MCF 10A (cell line): ENCODE measurements at places on chromosomes 3 and 15. TPM values are rescaled to one million over a fixed set of nuclear protein-coding genes. Genes with fewer than 3 reads are reported as not detected.

TXNRD3 gene
- total RNA-seq, result 10.0 and 12.9 TPM in 2 replicates

DNA sequence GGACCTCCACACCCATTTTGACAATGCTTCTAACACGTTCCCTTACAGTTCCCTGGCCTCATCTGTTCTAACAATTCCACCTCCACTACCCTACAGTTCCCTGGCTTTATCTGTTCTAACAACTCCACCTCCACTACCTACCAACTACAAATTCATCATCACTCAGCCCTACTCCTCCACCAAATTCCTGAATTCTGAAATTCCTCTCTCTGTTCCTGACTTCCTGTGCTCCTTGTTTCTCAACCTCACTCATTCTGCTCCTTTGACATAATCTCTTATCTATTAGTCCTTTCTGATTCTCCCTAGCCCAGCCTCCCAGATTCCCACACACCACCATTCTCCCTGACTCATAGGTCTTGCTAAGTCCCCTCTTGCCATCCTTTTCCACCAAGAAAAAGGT is 22.5 kb downstream of the UPK1B start:
- no peak overlapping the region for H3K27ac ChIP-seq
- no peaks in the 10 kb centered on the region for H3K36me3 ChIP-seq
- H3K4me3 ChIP-seq, result no peak overlapping the region
- no peak for DNase-seq

FGF12 gene
- total RNA-seq, result 0.09 TPM in 1 of 2 replicates, not detected in the other

DNA sequence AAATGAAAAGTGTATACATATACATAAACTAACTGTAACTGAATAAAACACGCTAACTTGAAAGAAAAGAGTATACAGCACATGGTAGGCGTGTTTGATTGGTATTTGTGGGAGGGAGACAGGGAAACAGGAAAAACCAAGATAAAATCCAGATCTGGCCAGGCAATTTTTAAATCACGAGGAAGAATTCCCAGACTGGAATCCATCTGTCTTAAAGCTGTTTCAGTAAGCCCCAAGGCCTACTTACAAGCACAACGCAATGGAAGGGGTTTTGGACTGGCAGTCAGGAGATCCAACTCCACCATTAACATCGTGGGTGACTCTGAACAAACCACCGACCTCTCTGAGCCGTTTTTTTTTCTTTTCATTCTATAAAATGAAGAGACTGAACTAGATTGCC is 195.8 kb downstream of the OSBPL10 start:
- H3K4me3 ChIP-seq, result no peak overlapping the region
- H3K4me1 ChIP-seq, result peaks cover 23% of the 10 kb centered on the region

GRCh38 chr3:194541483-194541882 is 54.7 kb upstream of the ATP13A3 start:
- no peaks in the 10 kb centered on the region for H3K36me3 ChIP-seq
- H3K27ac ChIP-seq, result no peak overlapping the region
- no peaks in the 10 kb centered on the region for H3K27me3 ChIP-seq
- peaks cover 11% of the 10 kb centered on the region for H3K4me1 ChIP-seq

DNA sequence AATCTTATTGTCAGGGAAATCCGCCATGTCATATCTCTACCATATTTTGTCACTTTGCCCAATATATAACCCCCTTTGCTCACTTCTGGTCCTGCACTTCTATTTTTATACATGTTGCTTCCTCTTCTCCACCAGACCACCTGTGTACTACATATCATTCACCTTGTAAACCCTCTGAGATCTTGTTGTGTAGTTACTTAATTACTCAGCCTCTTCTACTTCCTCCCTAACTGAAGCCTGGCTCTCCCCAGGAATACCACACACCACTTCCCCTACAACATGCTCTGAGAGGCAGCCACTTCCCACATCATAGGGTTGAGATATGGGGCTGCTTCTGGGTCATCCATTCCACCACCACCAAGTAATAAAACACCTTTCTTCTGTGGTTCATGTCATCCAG is 10.0 kb downstream of the HEXA start:
- no peak overlapping the region for H3K4me3 ChIP-seq
- peaks cover 5% of the 10 kb centered on the region for H3K4me1 ChIP-seq
- H3K27ac ChIP-seq, result peak overlapping the region; percentile 43
- no peaks in the 10 kb centered on the region for H3K27me3 ChIP-seq
- DNase-seq, result no peak

GOLGA6L7 gene
- not detected in 2 replicates for total RNA-seq

- no peak overlapping the region for H3K4me3 ChIP-seq
- DNase-seq, result no peak
- H3K27me3 ChIP-seq, result no peaks in the 10 kb centered on the region
- H3K27ac ChIP-seq, result no peak overlapping the region
- H3K4me1 ChIP-seq, result no peaks in the 10 kb centered on the region
Observed at GRCh38 chr3:28212681-28213080, 28.7 kb upstream of the CMC1 start.

- H3K4me3 ChIP-seq, result no peak overlapping the region
- no peaks in the 10 kb centered on the region for H3K36me3 ChIP-seq
- no peak for DNase-seq
- H3K4me1 ChIP-seq, result peaks cover 6% of the 10 kb centered on the region
- H3K27me3 ChIP-seq, result no peaks in the 10 kb centered on the region
Observed at GRCh38 chr3:100776746-100777145, 67.5 kb downstream of the TFG start.

GRCh38 chr3:43534675-43535074 is 87.1 kb downstream of the ANO10 start:
- DNase-seq, result no peak
- H3K4me3 ChIP-seq, result no peak overlapping the region
- no peaks in the 10 kb centered on the region for H3K36me3 ChIP-seq
- H3K27me3 ChIP-seq, result no peaks in the 10 kb centered on the region
- H3K4me1 ChIP-seq, result no peaks in the 10 kb centered on the region
- no peak overlapping the region for H3K27ac ChIP-seq

GRCh38 chr15:70234256-70234905 is 136.7 kb upstream of the TLE3 start:
- H3K27ac ChIP-seq, result no peak overlapping the region
- H3K27me3 ChIP-seq, result no peaks in the 10 kb centered on the region
- no peak for DNase-seq
- peaks cover 23% of the 10 kb centered on the region for H3K4me1 ChIP-seq

RAD51 gene
- total RNA-seq, result 6.1 and 7.1 TPM in 2 replicates

DNA sequence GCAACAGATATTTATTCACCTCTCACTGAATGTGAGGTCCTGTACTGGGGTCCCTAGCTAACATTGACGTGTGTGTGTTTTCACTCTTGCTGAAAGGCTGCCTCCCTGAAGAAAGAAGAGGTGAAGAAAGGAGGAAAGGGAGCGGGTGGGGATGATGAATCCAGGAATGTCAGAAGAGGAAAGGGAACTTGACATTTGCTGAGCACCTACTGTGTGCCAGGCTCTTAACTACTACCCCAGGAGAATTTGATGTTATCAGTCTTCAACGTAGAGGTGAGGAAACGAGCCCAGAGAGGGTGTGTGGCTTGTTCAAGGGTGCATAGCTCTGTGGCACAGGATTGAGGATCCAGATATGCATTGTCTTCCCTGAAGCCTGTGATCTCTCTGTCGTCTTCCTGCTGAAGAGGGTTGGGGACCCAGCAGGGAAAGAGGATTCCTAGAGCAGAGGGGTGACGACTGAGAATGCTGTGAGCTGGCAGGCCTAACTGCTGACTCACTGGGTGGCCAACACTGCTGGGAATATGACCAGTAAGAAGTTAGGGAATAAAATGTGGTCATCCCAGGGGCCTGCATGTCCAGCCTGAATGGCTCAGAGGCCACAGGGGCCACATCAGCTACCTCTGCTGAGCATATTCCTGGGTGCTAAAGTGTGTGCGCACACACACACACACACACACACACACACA is 6.6 kb upstream of the ATP2B2 start:
- no peak overlapping the region for H3K4me3 ChIP-seq
- peaks cover 58% of the 10 kb centered on the region for H3K27me3 ChIP-seq
- peaks cover 6% of the 10 kb centered on the region for H3K4me1 ChIP-seq
- H3K36me3 ChIP-seq, result no peaks in the 10 kb centered on the region
- no peak overlapping the region for H3K27ac ChIP-seq

DNA sequence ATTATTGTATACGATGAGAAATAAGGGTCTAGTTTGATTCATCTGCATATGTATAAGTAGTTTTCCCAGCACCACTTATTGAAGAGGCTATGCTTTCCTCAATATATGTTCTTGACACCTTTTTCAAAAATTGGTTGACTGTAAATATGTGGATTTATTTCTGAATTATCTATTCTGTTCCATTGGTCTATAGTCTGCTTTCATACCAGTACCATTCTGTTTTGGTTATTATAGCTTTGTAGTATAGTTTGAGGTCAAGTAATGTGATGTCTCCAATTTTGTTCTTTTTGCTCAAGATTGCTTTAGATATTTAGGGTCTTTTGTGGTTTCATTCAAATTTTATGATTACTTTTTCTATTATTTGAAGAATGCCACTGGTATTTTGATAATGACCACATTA is 103.8 kb upstream of the LIPC start:
- H3K27me3 ChIP-seq, result no peaks in the 10 kb centered on the region
- no peaks in the 10 kb centered on the region for H3K36me3 ChIP-seq
- H3K27ac ChIP-seq, result no peak overlapping the region
- H3K4me3 ChIP-seq, result no peak overlapping the region
- peaks cover 29% of the 10 kb centered on the region for H3K4me1 ChIP-seq
- DNase-seq, result no peak

CD80 gene
- total RNA-seq, result not detected in 2 replicates

- peak; percentile 8 for DNase-seq
- no peaks in the 10 kb centered on the region for H3K27me3 ChIP-seq
- H3K4me1 ChIP-seq, result no peaks in the 10 kb centered on the region
- peaks cover 70% of the 10 kb centered on the region for H3K36me3 ChIP-seq
- no peak overlapping the region for H3K4me3 ChIP-seq
Observed at GRCh38 chr15:42444415-42445063, 46.4 kb downstream of the ZNF106 start.

DNA sequence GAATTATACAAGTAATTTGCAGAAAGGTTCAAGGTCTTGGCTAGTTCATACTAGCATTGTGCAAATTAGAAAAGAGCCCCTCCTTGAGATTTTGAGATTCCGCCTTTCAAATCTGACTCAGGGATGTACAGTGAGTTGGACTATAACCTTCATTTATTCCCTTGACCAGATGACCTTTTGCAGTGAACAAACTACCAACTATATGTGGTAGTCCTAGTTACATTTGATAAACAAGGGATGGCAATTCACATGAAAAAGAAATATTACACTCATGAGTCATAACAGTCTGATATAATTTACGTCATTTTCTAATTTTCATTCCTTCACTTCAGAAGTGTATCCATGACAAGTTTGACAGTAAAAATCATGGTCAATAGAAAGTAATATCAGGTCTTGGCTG is 860.4 kb downstream of the ROBO1 start:
- H3K27ac ChIP-seq, result no peak overlapping the region
- DNase-seq, result no peak

DNA sequence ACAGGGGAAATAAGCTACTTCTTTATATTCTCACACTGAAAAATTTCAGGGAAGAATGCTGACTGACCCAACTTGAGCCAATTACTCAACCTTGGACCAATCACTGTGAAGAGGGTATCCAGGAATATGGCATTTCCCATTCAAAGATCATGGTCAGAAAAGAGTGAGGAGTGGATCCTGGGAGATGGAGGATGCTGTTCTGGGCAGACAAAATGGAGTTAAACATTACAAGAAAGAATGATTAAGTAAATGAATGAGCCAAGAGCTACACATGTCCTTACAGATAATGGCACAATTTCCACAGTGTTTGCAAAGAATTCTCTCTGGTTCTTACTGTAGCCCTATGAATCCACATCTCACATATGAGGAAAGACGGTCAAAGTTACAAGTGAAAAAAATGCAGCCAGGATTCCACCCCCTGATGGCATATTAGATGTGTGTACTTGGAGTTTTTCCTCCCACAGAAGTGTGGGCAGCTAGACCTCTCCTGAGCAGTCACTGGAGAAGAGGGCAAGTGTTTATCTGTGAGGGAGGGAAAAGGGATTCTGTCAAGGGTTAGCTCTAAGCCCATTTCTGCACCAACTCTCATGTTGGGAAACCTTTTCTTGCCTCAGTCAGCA is 33.8 kb downstream of the AMOTL2 start:
- peaks cover 12% of the 10 kb centered on the region for H3K36me3 ChIP-seq
- H3K27ac ChIP-seq, result peak overlapping the region; percentile 54
- no peak overlapping the region for H3K4me3 ChIP-seq
- no peak for DNase-seq
- no peaks in the 10 kb centered on the region for H3K27me3 ChIP-seq

DNA sequence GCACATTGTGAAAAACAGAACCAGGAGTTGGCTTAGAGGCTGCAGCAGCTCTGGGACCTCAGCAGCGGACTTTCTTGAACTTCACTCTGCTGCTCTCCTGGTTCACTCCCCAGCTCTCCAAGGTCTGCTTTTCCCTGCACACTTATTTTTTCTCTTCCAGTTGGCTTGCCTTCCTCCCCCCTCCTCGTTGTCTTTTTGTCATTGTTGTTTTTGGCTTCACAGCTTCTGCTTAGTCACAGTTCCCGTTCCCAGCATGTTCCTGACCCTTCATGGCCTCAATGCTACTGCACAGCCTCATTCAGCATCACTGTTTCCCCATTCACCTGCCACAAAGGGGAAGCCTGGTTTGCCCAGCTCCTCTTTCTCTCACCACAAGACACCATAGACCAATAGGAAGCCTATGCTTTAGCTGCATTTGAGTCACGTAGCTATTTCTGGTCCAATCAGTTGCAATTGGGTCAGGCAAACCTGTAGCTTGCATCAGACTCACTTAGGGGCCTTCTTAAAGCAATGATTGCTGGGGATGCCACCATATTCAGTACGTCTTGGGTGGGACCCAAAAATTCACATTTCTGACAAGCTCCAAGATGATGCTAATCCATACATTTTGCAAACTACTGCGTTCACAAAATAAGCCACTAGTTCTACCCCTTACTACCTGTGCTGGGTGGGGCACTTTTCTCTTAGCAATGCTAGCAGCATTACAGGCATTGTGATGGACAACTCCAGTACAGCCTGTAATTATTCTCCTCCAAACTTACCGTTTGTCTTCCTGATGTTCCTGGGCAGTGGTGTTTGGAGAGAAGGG is 7.8 kb upstream of the SUMF1 start:
- H3K4me1 ChIP-seq, result peaks cover 12% of the 10 kb centered on the region
- no peak overlapping the region for H3K27ac ChIP-seq
- peak; percentile 93 for DNase-seq
- no peaks in the 10 kb centered on the region for H3K36me3 ChIP-seq
- peaks cover 19% of the 10 kb centered on the region for H3K27me3 ChIP-seq
